ENCODE measurements at places on chromosomes 13 and 19.

DNA sequence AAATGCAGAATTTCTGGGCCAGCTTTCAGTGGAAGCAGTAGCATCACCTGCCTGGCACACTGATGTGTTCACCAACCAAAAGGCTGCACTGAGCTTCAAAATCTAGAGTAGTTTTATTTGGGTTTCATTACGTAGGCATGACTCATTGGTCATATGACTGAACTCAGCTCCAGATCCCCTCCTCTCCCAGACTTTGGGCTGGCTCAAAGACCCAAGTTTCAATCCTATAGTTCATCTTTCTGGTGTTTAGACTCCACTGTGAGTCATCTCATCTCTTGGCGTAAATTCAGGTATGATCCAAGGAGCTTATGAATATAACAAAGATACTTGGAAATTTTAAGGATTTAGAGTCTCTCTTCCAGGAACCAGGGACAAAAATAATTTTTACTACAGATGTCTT lies 17.7 kb downstream of the ZMYM5 start:
- peak; percentile 94 for DNase-seq

- no peak for DNase-seq
Observed at GRCh38 chr13:39148513-39148961, 110.3 kb downstream of the NHLRC3 start.

DNA sequence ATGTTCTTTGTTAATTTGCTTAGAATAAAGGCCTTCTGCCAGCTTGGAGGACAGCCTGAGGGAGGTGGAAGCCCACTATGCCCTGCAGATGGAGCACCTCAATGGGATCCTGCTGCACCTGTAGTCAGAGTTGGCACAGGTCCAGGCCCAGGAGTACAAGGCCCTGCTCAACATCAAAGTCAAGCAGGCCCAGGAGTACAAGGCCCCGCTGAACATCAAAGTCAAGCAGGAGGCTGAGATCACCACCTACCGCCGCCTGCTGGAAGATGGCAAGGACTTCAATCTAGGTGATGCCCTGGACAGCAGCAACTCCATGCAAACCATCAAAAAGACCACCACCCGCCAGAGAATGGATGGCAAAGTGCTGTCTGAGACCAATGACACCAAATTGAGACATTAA lies 41.7 kb downstream of the ZNF85 start:
- DNase-seq = no peak

- no peak for DNase-seq
Observed at GRCh38 chr13:106112191-106112590, 423.3 kb downstream of the EFNB2 start.

DNA sequence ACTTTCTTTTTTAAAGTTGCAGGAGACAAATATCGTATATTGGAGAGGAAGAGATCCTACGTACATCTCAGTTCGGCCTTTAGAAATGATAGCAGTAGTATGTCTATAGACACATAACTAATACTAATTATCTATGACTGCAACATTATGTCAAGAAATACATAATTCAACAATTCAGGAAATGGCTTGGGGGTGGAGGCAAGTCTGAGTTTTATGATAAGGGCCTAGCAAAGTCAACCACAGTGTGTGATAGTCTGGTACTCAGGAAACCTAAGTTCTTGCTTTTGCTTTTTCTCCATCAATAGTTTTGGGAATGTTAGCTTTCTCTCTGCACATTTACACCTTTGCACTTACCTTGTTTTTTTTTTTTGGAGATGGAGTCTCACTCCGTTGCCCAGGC lies 27.5 kb upstream of the OBI1 start:
- no peak for DNase-seq

- no peak for DNase-seq
Observed at GRCh38 chr19:16566161-16566560, 6.1 kb downstream of the SLC35E1 start.

DNA sequence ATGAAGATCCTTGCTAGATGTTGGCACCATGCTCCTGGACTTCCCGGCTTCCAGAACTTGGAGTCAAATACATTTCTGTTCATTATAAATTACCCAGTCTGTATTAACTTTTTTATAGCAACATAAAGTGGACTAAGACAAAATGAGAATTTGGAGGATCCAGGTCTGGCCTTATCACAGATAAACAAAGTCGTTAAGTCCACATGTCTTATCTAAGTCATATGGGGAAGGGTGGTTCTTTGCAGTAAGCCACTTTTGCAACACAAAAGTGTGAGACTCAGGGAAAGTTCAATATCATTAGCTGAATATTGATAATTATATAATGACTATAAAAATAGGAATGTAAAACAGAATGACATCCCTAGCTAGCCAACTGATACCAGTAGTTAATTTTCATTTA lies 91.6 kb upstream of the SIAH3 start:
- DNase-seq = no peak

DNA sequence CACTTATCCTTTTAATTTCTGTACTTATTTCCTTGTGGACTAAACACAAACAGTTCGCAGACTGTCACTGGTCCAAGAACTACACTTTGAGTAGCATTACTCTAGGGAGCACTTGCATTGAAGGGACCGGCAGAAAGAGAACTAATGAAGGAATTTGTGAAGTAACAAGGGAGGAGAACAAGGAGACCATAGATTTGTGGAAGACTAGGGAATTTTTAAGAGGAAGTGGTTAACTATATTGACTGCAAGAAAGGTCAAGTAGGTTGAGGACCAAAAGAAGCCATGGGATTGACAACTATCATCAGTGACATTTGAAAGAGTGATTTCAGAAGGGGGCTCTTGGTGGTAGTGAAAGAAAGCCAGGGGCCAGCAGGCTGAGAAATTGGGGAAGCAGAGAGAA lies 4.0 kb upstream of the RB1 start:
- no peak for DNase-seq

- no peak for DNase-seq
Observed at GRCh38 chr13:70630247-70630646, 522.0 kb upstream of the KLHL1 start.

GRCh38 chr19:49665351-49666119 lies at the start of the genes BCL2L12 and IRF3:
TSS of gene BCL2L12 (plus strand) at chr19:49665933. CDS start at chr19:49666693, 760 bp downstream.
TSS of gene IRF3 (minus strand) at chr19:49665857. CDS start at chr19:49664838, 1,019 bp downstream.
- peak; percentile 99 for DNase-seq

DNA sequence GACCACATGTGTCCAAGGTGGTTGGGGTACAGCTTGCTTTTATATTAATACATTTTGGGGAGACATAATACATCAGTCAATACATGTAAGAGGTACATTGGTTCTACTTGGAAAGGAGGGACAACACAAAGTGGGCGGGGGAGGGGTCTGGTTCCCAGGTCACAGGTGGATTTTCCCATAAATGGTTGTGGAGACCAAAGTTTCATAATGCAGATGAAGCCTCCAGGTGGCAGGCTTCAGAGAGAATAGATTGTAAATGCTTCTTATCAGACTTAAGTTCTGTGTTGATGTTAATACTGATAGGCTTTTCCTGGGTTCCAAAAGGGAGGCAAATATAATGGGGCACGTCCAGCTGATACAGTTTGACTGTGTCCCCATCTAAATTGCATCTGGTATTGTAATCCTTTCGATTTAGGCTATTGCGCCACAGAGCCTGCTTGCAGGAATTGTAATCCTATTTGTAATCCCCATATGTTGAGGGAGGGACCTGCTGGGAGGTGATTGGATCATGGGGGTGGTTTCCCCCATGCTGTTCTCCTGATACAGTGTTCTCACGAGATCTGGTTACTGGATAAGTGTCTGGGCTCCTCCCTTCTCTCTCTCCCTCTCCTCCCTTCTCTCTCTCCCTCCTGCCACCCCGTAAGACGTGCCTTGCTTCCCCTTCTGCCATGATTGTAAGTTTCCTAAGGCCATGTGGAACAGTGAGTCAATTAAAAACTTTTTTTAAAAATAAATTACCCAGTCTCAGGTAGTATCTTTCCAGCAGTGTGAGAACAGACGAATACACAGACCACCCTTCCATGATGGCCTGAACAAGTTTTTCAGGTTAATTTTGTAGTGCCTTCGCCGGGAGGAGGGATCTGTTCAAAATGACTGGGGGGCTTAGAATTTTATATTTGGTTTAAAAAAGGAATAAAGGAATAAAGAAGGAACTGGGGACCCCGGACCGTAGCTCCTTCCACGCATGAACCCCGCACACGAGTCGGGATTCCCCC lies 44.9 kb downstream of the ZNF823 start:
- peak; percentile 55 for DNase-seq

GRCh38 chr13:25171517-25172302 lies at the start of gene AMER2:
TSS of gene AMER2 (minus strand) at chr13:25172288. CDS start at chr13:25171619, 669 bp downstream.
- no peak for DNase-seq

DNA sequence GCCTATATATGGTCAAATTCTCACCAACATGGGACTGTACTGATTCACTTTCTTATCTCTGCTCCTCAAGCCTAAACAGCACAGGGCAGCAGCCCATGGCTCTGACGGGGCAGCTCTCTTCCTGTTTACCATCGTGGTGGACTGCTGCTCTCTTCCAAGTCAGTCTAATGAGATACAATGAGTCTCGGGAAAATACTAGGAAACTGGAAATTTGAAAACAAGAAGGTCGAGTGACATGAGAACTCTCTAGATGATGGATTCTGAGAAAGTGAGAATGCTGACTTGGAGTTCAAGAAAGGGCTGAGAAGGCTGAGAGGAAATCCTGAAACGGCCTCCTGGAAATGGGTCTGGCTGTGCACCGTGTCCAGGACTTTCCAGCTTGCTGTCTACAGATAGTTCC lies 122.8 kb upstream of the ARGLU1 start:
- no peak for DNase-seq

DNA sequence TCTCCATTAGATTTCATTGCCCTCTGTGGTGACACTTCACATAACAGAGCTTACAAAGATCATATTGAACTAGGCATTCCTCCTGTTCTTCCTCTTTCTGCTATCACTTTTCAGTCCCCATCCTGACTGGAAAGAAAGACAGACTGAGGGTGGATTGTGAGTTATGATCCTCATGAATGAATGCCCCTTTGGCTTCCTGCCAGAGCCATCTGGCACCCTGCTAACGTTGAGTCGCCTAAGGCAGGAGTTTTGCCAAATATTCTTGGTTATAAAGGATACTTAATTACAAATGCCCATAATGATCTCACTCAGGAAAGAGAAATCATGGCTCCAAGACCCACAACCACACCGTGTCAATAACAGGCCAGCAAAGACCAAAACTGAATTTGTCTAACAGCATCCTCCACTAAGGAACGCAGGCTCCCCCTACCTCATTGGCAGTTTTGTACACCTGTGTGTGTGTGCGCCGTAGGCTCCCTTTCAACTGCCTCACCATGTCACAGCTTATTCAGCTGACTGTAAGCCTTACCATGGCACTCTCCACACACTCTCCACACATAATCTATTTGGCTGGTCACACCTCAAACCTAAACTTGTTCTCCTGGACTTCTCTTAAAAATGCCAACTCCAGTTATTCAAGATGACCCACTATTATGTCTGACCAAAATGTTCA lies 15.5 kb downstream of the ZNF211 start:
- DNase-seq = no peak

- DNase-seq = peak; percentile 15
Observed at GRCh38 chr13:106133025-106133424, 402.4 kb downstream of the EFNB2 start.

DNA sequence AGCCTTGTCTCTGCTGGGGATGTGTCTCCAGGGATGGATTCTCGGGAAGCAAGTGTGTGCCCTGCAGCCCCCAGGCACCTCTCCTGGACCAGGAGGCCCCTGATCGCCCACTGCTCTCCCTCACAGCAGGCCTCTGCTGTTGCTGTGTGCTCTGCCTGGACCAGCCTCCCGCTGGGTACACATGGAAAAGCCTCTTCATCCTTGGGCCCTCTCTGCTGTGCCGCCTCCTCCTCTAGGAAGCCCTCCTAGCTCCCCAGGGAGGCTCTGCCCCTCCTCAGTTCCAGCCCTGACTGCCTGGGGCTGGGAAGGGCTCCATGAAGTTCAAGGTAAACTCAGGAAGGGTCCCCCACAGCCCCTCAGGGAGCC lies 12.0 kb downstream of the NDUFA11 start:
- no peak for DNase-seq

GRCh38 chr13:105112561-105112960 lies 1422.9 kb downstream of the EFNB2 start:
- DNase-seq = no peak

DNA sequence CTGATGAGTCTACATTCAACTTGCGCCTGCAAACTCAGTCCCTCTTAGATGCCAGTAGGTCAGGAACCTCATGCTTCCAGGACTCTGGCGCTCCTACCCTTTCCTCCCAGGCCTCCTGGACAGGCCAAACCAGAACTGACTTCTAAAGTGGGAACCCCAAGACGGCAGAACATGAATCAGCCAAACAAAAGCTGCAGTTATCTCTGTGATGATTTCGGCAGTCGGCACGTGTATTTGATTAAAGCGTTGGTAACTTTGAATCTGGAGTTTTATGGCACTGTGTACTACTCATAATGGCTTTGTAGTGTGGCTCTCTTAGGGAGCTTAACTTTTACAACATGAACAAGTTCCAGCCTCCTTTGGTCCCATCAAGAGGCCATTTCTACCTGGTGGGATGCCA lies 13.7 kb downstream of the ACTN4 start:
- DNase-seq = no peak

DNA sequence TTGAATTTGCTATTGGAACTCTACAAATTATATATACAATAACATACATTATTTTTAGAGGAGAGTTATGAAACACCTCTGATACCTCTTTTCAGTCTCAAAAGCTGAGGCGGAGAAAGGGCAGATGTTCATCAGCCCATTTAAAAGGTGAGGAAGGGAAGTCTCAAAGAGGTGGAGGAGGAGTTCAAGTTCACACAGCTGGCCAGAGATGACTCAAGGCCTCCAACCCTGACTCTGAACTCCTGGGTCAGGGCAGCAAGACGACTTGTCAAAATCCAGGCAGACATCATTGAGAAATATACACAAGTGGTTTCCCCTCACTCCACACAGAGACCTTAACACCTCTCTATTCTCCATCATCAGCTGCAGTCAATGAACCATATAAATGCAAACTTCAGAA lies 2.1 kb downstream of the SIAH3 start:
- DNase-seq = no peak

- peak; percentile 39 for DNase-seq
Observed at GRCh38 chr19:46080561-46080960, 39.8 kb upstream of the IGFL4 start.

- no peak for DNase-seq
Observed at GRCh38 chr13:25978961-25979360, 72.9 kb downstream of the SHISA2 start.

GRCh38 chr13:57865600-57866294 lies 234.2 kb downstream of the PCDH17 start:
- no peak for DNase-seq

GRCh38 chr13:52955472-52955874 lies 73.1 kb upstream of the OLFM4 start:
- no peak for DNase-seq

DNA sequence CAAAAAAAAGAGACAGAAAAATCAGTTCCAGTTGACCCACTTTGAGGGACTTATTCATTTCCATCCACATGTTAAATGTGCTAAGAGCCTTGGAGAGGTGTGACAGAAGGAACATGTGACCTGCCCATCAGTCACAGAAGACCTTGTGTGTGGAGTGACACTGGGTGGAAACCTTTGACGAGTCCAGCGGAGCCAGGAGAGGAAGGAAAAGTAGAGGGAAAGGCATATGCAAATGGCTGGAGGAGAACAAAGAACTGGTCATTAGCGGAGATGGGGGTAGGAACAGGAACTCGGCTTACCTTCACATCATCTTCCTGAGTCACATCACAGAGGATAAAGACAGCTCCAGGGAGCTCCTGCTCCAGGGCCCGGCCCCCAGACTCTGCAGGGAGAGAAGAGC lies 2.3 kb downstream of the HSD17B14 start:
- no peak for DNase-seq

Data from hepatic stellate cell (primary cell).